ENCODE measurements at places on chromosomes 4 and X.

- no peak for DNase-seq
These were observed 81.2 kb upstream of the KCNIP4 start for GRCh38 chr4:22029803-22030202.

GRCh38 chr4:17468619-17469221 is 43.2 kb downstream of the QDPR start:
- no peak for DNase-seq

GRCh38 chr4:86891762-86892635 is at the start of gene C4orf36:
C4orf36 (minus strand) TSS chr4:86892422; CDS start chr4:86891520, 902 bp downstream.
- peak; percentile 68 for DNase-seq

- no peak for DNase-seq
These were observed 120.5 kb upstream of the SORBS2 start for GRCh38 chr4:185932491-185932890.

GRCh38 chr4:5003918-5004317 is 15.3 kb downstream of the CYTL1 start:
- no peak for DNase-seq
